ENCODE measurements at places on chromosomes 3 and 15. TPM values are rescaled to one million over a fixed set of nuclear protein-coding genes. Genes with fewer than 3 reads are reported as not detected.

The MASP1 gene
- total RNA-seq, result 0.14 TPM

The PGBD4 gene
- total RNA-seq, result 1.4 TPM

The CPEB1 gene
- total RNA-seq, result 0.09 TPM

The CNTN3 gene
- total RNA-seq, result 2.1 TPM

The AP3B2 gene
- 0.33 TPM for total RNA-seq

The ADAMTS9 gene
- 3.7 TPM for total RNA-seq

The FOXL2NB gene
- total RNA-seq, result under 0.01 TPM

The GOLGA8S gene
- total RNA-seq, result 0.05 TPM

The KNG1 gene
- total RNA-seq, result 0.14 TPM

The SRGAP3 gene
- 4.4 TPM for total RNA-seq

- no peak for DNase-seq
Observed at GRCh38 chr3:123749711-123750110, 134.4 kb downstream of the MYLK start.

- DNase-seq, result no peak
Observed at GRCh38 chr3:82306189-82306588, 544.7 kb upstream of the GBE1 start.

- DNase-seq, result no peak
Observed at GRCh38 chr3:24843955-24844354, 349.3 kb upstream of the THRB start.

DNA sequence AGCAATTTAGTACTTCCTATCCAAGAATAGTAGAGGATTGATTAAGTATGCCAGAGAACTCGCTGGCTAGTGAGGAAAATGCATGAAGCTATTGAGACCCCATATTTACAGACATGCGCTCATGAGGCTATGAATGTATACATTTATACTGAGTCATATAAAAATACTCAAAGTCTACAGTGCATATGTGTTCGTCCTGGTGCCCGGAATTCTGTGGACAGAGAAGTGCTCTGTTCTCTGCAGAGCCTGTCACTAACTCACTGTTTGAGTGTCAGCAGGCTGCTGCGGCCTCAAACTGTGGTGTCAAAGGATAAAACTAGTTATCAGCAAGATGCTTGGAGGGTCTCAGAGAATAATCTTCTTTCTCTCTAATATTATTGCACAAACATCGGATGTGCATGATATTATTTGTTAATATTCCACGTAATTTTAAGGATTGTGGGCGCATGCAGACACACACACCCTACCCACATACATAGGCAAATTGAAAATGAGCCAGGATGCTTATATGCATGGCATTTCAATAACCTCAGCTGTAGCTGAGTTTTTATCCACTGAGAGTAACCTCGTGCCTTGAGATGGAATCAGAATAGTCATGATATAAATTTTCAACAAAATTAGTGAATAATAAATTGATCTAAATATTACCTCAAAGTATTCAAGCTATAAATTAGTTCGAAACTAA is 50.0 kb upstream of the TSC22D2 start:
- DNase-seq, result no peak

- DNase-seq, result no peak
Observed at GRCh38 chr3:52846432-52846965, 11.7 kb upstream of the MUSTN1 start.

GRCh38 chr3:17038900-17039553 is 154.3 kb downstream of the PLCL2 start:
- no peak for DNase-seq

DNA sequence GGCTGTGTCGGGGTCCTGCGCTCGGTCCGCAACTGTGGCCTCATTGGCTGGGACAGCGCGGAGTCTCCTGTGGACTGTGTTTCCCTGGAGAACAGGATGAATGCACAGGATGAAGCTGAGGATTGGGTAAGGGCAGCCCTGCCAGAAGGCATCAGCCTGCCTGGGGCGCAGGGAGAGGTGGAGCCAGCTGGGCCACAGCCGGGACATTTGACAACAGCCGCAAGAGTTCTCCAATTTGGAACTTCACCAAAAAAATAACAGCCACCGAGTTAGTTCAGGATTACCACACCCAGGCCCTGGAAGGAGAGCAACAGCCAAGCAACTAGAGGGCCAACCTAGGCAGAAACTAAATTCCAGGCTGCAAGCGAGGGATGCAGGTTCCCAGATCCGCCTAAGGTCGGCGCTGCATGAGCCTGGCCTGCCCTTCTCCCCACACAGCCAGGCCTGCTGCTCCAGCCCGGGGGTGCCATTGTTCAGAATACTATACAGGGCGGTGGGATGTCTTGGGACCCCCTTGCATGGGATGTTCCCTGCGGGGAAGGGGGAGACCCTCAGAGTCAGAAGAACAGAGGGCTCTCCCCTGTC is 229.3 kb downstream of the OCA2 start:
- no peak for DNase-seq

DNA sequence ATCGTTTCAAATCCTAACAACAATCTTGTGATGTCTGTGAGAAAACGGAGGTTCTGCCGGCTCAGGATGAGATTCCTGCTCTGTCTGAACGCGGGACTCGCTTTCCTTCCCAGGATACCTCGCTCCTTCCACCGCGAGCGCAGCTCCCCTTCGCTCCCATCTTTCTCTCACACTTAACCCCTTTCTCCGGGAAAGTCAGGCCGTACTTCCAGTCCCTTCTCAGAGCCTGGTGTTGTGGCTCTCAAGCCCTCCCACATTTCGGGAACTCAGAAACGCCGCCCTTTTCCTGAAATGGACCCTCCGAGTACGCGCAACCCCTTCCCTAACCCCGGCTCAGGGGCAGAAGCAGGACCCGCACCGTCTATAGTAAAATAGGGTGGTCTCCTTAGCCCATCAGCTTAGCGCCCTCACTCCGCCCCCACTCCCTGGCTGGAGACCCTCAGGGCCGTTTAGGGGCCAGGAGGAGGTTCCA is 378 bp upstream of the FEM1B start:
- no peak for DNase-seq

DNA sequence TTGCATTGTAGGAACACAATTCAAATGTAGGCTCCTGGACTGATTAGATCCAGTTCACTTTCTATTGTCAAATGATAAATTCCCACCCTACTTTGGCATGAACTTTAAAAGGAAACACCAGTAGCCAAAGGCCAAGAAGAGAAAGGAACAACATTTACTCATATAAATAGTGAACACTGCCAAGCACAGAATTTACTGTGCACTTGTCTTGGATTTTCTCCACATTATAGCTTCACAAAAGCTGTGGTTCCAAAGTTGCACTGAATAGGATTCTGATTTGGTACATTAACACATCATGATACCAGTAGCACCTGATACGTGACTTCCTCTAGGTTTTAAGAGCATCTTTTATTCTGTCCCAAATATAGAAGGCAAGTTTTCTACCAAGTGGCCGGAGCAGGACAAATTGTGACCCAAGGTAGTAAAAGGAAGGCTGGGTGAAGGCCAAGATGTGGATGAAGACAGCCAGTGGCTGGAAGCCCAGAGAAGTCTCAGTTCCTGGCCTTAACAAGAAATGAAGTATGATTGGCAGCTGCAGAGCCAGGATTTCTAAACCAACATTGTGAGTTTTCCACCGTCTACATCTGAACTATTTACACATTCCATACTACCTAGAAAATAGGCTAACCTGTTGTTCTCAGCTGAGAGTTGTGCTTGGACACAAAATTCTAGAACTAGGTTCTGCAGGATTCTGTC is 206.7 kb downstream of the THRB start:
- DNase-seq, result no peak

GRCh38 chr3:192246847-192247559 is 480.3 kb downstream of the FGF12 start:
- DNase-seq, result no peak

DNA sequence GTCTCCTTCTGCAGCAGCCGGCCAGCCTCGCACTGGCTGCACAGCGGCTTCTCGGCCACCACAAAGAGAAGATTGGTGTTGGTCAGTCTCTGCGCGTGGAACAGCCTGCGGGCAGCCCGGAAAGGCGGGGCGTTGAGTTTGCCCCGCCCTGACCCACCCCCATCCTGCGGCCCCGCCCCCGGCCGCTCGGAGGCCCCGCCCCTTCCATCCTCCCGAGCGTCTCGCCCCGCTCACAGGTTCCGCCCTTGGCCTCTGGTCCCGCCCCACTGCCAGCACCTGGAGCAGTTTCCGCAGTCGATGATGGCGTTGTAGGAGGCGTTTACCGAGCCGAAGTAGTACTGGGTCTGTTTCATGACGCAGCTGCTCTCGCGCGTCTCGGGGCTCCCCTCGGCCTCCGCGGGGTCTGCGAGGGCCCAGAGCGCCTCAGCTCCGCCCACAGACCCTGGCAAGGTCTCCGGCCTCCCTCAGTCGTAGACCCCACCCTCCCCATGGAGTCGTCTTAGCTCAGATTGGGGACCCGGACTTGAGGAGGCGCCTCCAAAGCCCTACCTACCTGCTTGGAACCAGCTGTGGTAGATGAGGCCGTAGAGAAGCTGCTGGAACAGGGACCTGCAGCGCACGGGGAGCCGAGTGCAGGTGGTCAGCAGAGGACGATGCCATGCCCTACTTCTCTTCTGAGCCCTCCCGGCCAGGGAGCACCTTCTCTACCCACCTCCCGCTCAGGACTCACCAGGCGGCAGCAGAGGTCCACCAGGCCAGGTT is 5.9 kb upstream of the TMEM115 start:
- DNase-seq, result peak; percentile 84

- no peak for DNase-seq
Observed at GRCh38 chr15:74841891-74842373, 1.0 kb downstream of the ULK3 start.

DNA sequence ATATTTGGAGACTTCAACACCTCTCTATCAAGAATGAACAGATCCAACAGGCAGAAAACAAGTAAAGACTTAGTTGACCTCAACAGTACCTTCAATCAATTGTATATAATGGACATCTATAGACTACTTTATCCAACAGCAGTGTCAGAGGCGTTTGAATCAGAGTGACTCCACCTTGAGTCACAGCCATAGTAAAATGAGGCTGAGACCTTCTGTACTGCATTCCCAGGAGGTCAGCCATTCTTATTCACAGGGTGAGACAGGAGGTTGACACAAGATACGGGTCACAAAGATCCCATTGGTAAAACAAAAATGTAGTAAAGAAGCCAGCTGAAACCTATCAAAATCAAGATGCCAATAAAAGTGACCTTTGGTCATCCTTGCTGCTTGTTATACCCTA is 299.8 kb downstream of the CNTN3 start:
- DNase-seq, result no peak

DNA sequence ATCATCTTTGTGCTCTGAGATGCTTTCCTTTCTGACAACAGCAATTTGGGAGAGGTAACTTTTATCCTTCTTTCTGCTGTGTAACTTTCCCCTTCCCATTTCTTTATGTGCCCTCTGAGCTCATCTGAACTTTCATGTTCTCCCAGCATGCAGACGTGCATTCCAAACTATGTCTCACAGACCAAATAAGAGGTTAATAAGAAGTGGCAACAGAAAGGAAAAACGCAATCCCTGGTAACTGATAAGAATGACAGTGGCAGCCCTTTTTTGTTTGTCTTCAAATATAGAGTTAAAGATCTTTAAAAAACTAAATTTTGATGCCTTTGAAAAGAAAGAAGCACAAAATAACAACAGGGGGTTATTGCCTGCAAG is 533.4 kb downstream of the FOXP1 start:
- DNase-seq, result no peak

- no peak for DNase-seq
Observed at GRCh38 chr3:100454677-100455076, 37.7 kb upstream of the TMEM45A start.

DNA sequence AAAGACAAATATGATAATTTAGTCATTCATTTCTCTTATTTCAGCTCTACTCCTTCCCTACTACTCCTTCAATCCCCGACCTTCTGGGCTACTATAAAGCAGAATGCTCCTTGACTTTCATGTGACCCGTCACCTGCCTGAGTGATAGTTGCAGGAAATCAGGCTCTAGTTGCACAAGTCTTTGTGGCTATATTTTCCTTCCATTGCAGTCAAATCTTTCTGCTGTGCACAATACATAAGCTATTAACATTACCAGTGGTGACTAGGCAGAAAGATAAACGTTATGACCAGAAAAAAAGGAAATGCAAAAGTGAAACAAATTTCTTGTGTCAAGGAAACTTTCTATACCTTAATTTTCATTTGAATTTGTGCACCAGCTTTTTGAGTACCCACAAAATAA is 2.3 kb downstream of the SUCNR1 start:
- no peak for DNase-seq

DNA sequence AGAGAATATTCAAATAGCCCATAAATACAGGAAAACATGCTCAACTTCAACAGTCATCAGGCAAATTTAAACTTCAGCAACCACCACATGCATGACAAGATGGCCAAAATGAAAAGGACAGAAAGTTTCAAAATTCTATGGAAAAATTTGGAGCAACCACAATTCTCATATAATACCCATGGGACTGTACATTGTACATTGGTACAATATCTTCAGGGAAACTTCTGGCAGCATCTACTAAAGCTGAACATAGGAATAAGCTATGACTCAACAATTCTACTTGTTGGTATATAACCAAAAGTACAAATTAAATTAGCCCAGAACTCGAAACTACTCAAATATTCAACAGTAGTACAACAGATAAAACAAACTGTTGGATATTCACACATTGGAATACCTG is 847.6 kb downstream of the TBL1XR1 start:
- DNase-seq, result no peak

DNA sequence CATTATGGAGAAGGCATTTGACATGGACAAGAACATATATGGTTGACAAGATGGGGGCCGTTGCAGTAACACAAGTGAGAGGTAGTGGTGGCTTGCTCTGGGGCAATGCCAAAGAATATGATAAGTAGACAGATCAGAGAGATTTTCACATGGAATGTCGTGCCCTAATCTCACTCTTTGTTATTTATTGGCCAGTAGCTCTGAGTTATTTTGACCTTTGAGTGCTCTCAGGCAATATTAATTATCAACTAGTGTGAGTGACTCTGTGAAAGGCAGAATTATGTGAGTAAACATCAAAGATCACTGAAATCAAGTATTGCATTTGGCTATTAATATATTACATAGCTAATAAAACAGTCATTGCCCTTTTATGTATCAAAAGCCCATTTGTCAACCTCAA is 164.9 kb upstream of the ADAMTS9 start:
- DNase-seq, result no peak

DNA sequence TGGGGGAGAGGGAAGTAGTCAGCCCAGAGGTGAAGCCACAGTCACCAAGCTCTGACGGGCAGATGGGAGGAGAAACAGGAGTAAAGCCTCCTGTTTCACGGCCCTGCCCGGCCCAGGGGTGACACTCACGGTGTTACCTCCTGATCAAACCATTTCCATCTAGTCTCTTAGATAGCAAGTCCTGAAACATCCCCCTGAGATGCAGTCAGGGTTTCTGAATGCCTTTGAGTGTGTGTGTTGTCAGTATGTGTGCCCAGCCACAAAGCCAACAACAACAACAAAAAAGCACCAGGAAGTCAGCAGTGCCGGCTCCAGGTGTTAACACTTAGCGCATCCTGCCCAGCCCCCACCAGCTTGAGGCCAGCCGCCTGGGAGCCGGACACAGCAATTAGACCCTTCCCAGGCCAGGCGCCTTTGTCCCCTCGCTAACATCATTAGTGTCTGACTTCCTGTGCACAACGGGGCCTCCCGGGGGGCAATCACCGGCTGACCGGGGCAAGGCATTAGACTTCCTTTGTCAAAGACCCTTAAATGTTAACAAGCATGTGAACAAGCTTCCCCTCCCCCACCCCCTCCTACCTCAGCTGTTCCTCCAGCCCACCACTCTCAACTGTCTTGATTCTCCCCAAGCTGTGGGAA is 34.5 kb downstream of the IL17RD start:
- peak; percentile 19 for DNase-seq

- DNase-seq, result no peak
Observed at GRCh38 chr3:143502081-143502480, 346.2 kb downstream of the SLC9A9 start.

Measured in thymus (tissue), 14 donors.